ENCODE measurements at places on chromosomes 2 and 18.

DNA sequence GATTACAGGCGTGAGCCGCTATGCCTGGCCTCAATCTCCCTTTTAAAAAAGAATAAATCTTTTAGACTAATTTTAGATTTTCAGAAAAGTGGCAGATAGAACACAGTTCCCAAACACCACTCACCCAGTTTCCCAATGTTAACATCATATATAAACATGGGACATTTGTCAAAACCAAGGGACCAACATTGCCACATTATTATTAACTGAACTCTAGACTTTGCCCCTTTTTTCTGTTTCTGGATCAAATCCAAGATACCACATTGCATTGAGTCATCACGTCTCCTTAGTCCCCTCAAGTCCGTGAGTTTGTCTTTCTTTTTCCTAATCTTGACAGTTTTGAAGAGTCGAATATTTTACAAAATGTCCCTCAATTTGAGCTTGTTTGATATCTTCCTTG is 2.4 kb downstream of the C2orf42 start:
- no peak for DNase-seq

DNA sequence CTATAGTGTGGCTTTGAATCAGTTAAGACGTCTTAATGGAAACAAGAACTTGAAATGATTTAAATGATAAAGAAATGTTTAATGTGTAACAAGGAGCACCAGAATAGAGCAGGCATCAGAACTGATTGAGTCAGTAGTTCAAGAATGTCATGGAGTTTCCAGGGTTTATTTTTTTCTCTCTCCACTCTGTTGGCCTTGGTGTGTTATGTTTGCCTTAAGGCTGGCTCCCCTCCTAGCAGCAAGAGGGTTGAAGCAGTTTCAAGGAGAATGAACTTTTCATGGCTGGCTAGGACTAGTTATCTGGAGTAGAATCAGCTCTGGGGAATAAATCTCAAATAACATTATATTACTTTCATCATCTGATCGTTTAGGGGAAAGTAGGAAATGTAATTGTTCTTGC is 13.4 kb upstream of the GLS start:
- no peak for DNase-seq

- DNase-seq, result no peak
Measured at GRCh38 chr2:113268621-113269360, 9.9 kb downstream of the PAX8 start.

DNA sequence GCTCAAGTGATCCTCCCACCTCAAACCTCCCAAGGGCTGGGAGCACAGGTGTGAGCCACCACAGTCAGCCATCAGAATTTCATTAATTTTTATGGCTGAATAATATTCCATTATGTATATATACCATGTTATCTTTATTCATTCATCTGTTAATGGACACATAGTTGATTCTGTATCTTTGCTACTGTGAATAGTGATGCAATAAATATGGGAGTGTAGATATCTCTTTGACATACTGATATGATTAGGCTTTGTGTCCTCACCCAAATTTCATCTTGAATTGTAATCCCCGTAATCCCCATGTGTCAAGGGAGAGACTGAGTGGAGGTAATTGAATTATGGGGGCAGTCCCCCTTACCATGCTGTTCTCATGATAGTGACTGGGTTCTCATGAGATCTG is 38.2 kb upstream of the REEP1 start:
- no peak for DNase-seq

GRCh38 chr2:218876562-218877219 is 4.0 kb upstream of the WNT10A start:
- DNase-seq, result peak; percentile 81

- no peak for DNase-seq
Measured at GRCh38 chr2:109054865-109055264, 65.8 kb upstream of the EDAR start.

GRCh38 chr18:24231773-24232735 is 93.2 kb downstream of the CABYR start:
- no peak for DNase-seq

DNA sequence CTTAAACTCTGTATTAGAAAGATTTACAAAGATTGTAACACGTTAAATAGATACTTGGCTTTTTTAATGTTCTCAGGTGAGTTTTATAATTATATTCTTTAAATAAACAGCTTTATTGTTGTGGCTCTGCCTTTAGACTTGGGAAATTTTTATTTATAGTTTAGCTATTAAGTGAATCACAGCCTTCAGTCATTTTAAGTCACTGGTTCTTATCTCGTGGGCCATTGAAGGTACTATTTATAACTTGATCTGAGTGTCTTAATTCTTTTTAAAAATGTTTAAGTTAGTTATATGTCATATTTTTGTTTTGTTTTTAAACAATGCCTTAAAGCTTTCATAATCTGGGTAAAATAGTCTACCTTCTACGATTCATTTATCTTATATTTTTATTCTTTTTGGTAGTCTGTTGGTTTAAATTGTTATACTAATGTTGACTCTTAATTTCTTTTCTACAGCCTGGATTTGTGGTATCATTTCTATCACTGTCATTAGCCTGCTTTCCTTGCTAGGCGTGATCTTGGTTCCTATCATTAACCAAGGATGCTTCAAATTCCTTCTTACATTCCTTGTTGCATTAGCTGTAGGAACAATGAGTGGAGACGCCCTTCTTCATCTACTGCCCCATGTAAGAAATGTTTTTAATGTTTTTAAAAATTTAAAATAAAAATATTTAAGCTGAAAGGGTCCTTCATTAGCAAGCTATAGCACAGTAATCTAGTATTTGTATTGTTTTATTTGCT is 49.3 kb downstream of the SLC39A10 start:
- no peak for DNase-seq

- DNase-seq, result no peak
Measured at GRCh38 chr2:126921066-126921465, 22.4 kb downstream of the TEX51 start.

DNA sequence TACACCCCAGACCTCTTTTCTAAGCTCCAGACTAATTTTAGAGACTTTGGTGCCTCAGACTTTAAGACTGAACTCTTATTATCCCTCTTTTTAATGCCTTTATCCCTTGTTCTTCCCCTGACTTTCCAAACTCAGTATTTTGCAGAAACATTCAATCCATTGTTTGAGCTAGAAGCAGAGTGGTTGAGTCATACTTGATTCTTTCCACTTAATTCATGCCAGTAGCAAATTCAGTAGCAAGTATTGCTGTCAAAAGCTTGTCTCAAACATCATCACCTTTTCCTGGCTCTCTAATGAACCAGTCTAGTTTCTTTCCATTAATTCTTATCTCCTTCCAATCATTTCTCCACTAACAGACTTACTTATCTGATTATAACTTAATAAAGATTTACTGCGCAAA is 699.7 kb upstream of the ZNF804A start:
- DNase-seq, result no peak

DNA sequence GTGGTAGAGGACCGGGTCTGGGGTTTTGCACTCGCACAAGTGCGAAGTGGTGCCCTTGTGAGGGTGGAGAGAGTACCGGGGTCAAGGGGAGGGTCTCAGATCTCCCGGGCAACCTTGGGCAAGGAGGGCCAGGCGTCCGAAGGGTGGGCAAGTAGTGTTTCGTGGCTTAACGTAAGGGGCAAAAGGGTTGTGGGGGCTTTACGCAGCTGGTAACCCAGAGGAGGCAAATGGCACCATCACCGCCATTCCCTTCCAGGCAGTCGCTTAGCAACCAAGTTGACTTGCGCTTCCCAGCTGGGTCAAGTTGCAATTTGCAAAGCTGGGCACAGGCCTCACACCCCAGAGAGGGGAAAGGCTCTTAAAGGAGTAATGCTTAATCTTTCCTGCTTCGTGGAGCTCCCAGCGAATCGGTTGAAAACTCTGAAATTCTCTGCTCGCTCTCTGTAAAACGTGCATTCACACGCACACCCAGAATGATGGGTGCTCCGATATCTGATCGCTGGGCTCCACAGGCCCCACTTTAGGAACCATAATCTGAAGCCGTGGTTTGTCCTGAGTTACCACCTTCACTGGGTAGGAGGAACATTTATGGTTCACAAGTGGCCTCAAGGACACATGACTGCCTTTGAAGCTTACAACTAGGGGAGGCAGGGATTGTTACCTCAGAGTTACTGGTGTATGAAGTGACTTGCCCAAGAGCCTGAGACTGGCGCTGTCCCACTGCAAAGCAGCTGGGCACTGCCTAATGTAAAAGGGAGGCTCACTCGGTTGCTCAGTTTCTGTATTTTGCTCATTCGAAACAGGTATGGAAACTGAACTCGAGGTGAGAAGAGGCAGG is 127.9 kb downstream of the UXS1 start:
- no peak for DNase-seq

DNA sequence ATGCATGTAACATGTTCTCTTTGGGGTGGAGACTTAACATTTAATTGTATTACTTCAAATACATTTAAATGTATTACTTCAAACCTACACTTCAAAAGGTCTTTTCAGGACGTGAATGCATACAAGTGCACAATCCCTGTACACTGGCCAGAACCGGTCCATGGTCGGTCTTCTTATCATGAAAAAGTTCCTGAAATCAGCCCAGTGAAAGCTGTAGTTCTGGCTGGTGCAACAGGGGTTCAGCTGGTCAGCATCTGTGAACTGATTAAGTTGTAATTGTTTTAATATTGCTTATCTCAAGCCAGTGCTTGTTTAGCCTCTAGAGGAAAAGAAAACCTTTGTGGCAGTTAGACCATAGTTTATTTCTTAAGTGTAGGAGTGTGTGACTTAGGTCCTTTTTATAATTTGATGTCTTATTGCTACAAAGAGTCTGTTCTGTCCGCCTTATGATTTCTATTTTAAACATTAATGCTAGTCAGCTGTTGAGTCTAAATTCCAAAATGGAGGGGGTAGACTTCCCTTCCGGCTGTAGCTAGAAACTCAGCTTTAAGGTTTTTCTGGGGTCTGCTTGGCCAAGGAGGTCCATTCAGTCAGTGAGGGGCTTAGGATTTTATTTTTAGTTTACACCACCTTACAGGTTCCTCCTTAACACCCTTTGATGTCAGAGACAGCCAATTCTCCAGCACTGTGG is 768 bp upstream of the CYBRD1 start:
- DNase-seq, result no peak

DNA sequence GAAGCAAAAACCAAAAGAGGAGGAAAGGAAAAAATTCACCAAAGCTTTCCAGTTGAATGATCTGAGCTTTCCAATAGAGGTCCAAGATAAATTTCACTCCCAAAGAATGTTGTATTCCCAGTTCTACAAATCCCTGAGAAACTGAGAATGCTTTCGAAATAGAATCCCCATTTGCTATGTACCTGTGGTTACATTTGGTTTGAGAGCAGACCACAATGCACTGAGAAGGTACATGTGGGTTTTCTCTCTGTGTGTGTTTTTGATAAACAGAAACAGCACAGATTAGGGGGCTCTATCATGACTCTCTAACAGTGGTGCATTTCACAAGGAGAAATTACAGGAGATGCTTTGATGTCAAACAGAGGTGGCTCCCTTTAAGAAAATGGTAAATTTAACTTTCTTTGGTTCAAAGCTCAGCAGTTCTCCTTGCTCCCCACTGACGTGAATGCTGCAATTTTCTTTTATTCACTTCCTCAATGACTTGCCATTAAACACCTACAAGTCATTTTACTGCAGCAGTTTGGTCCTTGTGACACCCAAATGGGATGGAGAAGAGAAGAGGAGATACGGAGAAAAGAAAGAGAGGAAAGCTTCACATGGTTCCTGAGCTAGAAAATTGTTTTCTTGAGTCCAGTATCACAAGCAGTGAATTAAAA is 108.7 kb downstream of the EPHA4 start:
- DNase-seq, result no peak

DNA sequence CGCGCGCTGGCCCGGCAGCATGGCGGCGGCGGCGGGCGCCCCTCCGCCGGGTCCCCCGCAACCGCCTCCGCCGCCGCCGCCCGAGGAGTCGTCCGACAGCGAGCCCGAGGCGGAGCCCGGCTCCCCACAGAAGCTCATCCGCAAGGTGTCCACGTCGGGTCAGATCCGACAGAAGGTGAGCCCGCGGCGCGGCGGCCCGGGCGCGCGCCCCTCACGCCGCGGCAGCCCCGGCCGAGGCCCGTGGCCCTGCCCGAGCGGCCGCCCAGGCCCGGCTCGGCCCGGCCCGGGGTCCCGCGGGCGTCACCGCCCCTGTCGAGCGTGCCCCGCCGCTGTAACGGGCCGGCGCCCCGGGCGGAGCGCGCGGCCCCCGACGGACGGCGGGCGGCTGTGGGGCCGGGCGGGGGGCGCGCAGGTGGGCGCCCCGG is 218 bp downstream of the DGKD start:
- DNase-seq, result no peak

- no peak for DNase-seq
Measured at GRCh38 chr2:45647356-45647755, 4.1 kb upstream of the PRKCE start.

GRCh38 chr2:173898178-173898668 is 67.0 kb downstream of the SP3 start:
- DNase-seq, result no peak

DNA sequence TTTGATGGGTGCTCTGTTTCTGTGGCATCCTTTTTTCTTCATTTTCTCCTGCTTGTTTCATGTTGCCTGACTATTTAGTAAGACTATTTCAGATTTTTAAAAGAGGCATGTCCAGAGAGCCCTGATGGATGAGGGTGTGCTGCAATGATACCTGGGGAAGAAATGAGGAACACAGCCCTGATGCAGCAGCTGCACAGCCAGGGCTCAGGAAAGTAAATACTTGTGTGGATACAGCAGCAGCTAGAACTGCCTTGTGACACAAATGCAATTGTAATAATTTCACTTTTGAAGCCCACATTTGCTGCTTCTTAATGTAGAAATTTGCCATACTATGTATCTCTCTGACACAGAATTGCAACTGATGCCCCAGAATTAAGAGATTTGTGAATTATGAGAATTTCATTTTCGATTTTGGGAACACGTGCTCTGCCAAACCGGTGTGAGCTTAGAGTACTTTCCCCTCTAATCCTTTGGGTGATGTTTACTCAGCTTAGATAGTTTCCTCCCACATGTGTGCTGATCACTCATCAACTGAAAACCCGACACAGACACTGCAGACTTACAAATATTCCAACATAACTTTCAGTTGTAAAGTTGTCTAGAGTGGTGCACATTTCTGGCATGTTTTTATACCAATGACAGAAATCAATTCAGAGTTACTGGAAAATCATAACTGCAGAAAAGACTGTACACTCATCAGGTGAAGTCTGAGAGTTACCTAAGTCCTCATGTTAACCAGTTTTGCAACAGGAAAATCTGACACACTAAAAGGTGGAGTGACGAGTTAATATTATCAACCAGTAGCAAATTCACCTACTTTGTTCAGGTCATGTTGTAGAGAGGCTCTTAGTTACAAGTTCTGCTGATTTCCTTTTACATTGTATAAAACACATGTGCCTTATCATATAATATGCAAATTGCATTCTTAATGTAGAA is 383.4 kb downstream of the CBLN2 start:
- no peak for DNase-seq

DNA sequence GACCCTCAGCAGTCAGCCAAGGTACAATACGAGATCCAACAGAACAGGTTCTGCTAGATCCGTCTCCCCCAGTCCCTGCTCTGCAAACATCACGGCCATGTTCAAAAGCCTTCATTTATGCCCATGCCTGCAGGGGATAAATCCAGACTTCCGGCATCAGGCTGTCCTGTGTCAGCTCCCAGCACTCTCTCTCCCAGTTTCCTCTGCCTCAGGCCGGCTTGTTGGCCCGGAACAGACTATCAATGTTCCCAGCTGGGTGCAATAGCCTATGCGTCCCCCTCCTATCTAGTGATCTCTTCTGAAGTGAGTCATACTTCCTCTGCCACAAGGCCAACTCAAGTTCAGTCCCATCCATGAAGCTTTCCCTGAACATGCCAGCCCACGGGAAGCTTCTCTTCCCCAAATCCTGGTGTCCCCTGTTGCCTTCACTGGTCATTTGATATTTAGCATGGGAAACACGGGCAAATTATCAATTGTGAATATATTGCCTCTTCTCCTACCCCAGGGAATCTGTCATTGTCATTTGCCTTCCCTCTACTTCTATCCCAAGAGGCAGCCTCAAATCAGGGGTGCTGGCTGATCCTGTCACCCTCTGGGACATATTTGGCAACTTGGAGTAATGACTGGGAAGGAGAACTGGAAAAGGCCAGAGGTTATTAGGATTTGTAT is 51.1 kb downstream of the CAPN13 start:
- no peak for DNase-seq

All from CD8-positive, alpha-beta memory T cell (primary cell).